Spleen (tissue), 13 donors: ENCODE measurements at places on chromosomes 16 and 17.

GRCh38 chr17:42521036-42521435 is 15.0 kb upstream of the NAGLU start:
- DNase-seq = peak; percentile 18
- H3K27ac ChIP-seq = peak overlapping the region; percentile 87
- no peak overlapping the region for H3K4me3 ChIP-seq
- no peaks in the 10 kb centered on the region for H3K36me3 ChIP-seq
- H3K27me3 ChIP-seq = no peaks in the 10 kb centered on the region

GRCh38 chr17:6547336-6547735 is 9.0 kb downstream of the PITPNM3 start:
- H3K36me3 ChIP-seq = peaks cover 40% of the 10 kb centered on the region
- H3K27ac ChIP-seq = peak overlapping the region; percentile 53
- DNase-seq = no peak
- H3K4me1 ChIP-seq = peaks cover 62% of the 10 kb centered on the region

DNA sequence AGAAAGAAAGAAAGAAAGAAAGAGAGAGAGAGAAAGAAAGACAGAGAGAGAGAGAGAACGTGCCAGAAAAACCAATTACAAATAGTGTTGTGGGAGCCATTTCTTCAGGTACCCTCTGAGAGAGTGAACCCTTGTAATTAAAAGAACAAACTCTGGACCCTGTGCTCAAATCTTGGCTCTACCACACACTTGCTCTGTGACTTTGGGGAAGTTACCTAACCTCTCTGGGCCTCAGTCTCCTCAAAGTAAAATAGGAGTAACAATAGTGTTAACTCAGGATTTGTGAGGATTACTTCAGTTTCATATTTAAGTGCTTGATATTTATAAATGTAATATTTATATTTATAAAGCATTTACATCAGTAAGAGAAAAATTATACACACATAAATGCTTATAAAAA is 139.8 kb downstream of the GSG1L start:
- H3K4me1 ChIP-seq = no peaks in the 10 kb centered on the region
- no peak overlapping the region for H3K4me3 ChIP-seq
- DNase-seq = no peak
- H3K36me3 ChIP-seq = no peaks in the 10 kb centered on the region
- no peak overlapping the region for H3K27ac ChIP-seq

- no peak for DNase-seq
- H3K27ac ChIP-seq = no peak overlapping the region
- H3K27me3 ChIP-seq = no peaks in the 10 kb centered on the region
These were observed 27.1 kb downstream of the SCPEP1 start for GRCh38 chr17:57004944-57005579.

GRCh38 chr17:5031365-5032082 is 3.7 kb downstream of the SLC52A1 start:
- peaks cover 6% of the 10 kb centered on the region for H3K27me3 ChIP-seq
- H3K36me3 ChIP-seq = no peaks in the 10 kb centered on the region
- H3K4me3 ChIP-seq = peak overlapping the region; percentile 39
- DNase-seq = peak; percentile 90
- H3K27ac ChIP-seq = peak overlapping the region; percentile 76
